Progenitor cell of endocrine pancreas (in vitro differentiated cells): ENCODE measurements at places on chromosomes 1 and 21. TPM values are rescaled to one million over a fixed set of nuclear protein-coding genes. Genes with fewer than 3 reads are reported as not detected.

DNA sequence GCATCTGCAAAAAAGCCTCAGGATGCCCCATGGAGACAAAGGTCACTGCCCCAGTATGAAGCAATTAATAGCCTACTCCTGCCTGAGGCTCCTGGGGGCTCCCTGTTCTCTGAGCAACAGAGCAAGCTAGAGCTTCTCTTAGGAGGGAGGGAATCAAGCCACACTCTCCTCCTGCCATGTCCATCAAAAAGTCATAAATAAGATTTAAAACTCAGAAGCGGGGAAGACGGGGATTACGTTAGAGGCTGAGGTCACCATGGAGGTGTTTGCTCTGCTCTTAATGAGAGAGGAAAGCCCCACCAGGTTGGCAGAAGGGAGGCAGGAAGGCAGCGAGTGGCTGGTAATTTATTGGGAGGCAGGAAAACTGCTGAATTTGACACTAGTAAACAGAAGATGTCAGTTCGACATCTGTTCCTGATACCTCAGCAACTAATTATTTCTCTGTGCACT, 98.4 kb upstream of the TNR start:
- H3K27me3 ChIP-seq, result peaks cover 6% of the 10 kb centered on the region
- no peak overlapping the region for H3K4me3 ChIP-seq

- peaks cover 4% of the 10 kb centered on the region for H3K4me1 ChIP-seq
- no peak overlapping the region for H3K27ac ChIP-seq
- DNase-seq, result no peak
- H3K27me3 ChIP-seq, result peaks cover 22% of the 10 kb centered on the region
- no peaks in the 10 kb centered on the region for H3K36me3 ChIP-seq
- no peak overlapping the region for H3K4me3 ChIP-seq
Observed at GRCh38 chr1:241352401-241352800, 4.6 kb downstream of the RGS7 start.

DNA sequence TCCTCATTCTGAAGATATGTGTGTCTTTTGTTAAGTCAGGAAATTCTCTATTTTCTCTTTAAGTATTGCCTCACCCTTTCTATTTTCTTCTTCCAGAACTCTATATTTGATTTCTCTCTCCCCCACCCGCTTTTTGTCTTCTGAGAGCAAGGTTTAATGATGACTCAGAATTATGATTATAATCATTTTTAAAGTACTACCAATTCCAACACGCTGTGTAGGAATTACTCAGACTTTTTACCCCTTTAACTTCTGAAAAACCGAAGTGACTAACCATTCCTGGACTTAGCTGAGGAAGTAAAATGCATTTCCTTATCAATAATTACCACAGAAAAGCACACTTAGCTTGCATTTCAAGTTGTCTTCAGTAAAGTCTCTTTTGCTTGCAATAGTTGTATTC, 20.8 kb upstream of the SCYL3 start:
- H3K27ac ChIP-seq, result no peak overlapping the region
- no peaks in the 10 kb centered on the region for H3K36me3 ChIP-seq
- no peak overlapping the region for H3K4me3 ChIP-seq
- no peaks in the 10 kb centered on the region for H3K27me3 ChIP-seq
- DNase-seq, result no peak

GRCh38 chr1:55724551-55725325, 509.6 kb upstream of the USP24 start:
- no peaks in the 10 kb centered on the region for H3K36me3 ChIP-seq
- no peak overlapping the region for H3K27ac ChIP-seq
- DNase-seq, result no peak
- no peak overlapping the region for H3K4me3 ChIP-seq
- H3K4me1 ChIP-seq, result no peaks in the 10 kb centered on the region

GRCh38 chr1:62076286-62076685, 118.4 kb upstream of the L1TD1 start:
- peaks cover 10% of the 10 kb centered on the region for H3K36me3 ChIP-seq
- no peaks in the 10 kb centered on the region for H3K4me1 ChIP-seq
- DNase-seq, result no peak
- H3K4me3 ChIP-seq, result no peak overlapping the region

DNA sequence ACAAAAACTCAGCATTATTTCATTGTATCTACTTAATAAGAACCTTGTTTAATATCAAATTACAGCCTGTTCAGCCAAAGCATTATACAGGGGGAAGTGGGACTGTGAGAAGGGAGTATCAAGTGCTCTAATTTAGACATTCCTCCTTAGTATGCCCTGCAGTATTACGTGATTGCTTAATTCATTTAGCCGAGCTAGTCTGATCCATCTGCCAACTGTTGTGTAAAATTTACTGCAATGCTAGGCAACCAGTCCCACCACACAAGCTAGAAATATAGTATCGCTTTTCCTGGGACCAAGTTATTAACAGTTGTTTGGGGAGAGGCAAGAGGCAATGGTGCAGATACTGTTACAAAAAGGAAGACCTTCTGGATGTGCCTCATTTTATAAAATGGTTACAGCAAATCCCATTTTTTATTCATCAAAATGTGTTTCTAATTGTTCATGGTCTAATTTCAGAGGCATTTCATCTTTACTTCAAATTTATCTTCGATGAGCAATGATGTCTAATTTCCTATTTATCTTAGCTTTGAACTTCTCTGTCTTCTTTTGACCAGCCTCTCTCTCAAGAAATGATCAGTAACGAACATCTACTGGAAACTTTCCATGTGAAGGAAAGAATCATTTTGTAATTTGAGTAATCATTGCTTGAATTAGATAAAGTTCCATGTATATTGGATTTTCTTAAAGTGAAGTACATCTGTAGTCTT, 283.3 kb downstream of the DUSP10 start:
- H3K4me3 ChIP-seq, result no peak overlapping the region
- H3K4me1 ChIP-seq, result no peaks in the 10 kb centered on the region
- peaks cover 7% of the 10 kb centered on the region for H3K27me3 ChIP-seq
- H3K27ac ChIP-seq, result no peak overlapping the region

DNA sequence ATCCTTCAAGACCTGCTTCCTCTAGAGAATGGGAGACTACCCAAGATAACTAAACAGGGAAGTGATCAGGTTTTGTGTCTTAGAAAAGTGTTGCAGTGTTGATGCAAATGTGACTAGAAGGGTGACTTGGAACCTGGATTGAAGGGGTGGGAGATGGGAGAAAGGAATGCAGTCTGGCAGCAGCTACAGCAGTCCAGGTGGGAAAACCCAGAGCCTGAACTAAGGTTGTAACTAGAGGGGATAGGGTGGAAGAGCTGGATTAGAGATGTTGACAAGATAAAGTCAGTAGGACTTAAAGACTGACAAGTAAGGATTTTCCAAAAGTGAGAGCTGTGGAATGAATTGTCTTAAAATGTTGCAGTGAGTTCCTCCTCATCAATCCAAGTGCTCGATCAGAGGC, 7.1 kb upstream of the SHISA4 start:
- H3K27me3 ChIP-seq, result peaks cover 9% of the 10 kb centered on the region
- H3K27ac ChIP-seq, result no peak overlapping the region
- peaks cover 4% of the 10 kb centered on the region for H3K4me1 ChIP-seq
- DNase-seq, result no peak

- no peaks in the 10 kb centered on the region for H3K36me3 ChIP-seq
- peaks cover 3% of the 10 kb centered on the region for H3K4me1 ChIP-seq
- H3K27me3 ChIP-seq, result no peaks in the 10 kb centered on the region
- no peak overlapping the region for H3K27ac ChIP-seq
Observed at GRCh38 chr1:192786576-192786975, 22.3 kb upstream of the RGS2 start.

DNA sequence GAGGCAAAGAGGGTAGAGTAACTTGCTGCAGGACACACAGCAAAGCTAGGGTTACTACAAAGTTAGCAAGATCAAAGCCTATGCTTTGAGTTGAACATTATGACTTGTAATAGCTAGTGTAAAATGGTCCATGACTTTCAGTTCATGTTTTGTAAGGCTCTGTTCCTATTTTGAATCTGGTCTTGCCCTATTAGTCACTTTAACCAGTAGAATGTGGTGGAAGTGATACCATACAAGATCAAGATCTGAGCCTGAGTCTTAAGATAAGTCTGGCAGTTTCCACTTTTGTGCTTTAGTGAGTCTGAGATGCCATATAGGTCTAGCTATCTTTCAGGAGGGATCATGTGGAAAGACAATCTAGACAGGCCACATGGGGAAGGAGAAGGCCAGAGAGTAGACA, 282.1 kb upstream of the BRINP3 start:
- H3K36me3 ChIP-seq, result no peaks in the 10 kb centered on the region
- H3K27ac ChIP-seq, result no peak overlapping the region
- no peak overlapping the region for H3K4me3 ChIP-seq
- no peak for DNase-seq
- no peaks in the 10 kb centered on the region for H3K27me3 ChIP-seq

DNA sequence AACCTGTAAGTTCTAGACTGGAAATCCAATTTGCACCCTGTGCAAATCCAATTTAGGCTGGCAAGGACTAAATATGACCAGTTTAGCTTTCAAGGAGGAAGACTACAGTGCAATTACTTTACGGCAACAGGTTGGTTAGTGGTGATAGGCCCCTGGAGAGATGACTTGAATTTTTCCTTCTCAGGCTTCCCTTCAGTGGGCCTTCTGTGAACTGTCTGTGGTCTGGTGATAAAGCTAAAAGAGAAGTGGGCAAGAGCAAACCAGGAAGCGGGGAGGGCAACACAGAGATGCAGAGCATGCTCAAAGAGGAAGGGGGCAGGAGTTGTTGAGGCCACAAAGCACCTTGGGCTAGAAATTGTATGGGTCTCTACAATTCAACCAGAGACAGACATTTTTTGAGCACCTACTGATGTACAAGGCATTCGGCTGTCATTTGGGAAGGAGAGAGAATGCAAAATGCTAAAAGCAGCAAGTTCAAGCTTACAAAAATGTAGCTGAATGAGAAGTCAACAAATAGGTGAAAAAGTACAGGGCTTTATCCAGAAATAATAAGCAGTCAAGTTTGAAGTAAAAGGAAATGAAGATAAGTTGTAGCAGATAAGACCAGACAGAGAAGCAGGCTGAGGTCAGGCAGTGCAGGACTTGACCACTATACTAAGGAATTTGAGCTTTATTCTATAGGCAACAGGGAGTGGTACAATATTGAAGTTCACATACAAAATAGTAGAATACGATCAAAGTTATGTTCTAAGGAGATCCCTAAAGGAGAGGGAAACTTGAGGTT, 23.9 kb downstream of the INPP5B start:
- no peak for DNase-seq
- peaks cover 7% of the 10 kb centered on the region for H3K4me1 ChIP-seq
- no peak overlapping the region for H3K4me3 ChIP-seq
- peaks cover 4% of the 10 kb centered on the region for H3K36me3 ChIP-seq
- H3K27me3 ChIP-seq, result no peaks in the 10 kb centered on the region

GRCh38 chr1:156963621-156964020, 43.2 kb downstream of the LRRC71 start:
- H3K27me3 ChIP-seq, result no peaks in the 10 kb centered on the region
- H3K4me1 ChIP-seq, result peaks cover 5% of the 10 kb centered on the region
- DNase-seq, result no peak
- H3K4me3 ChIP-seq, result no peak overlapping the region

- DNase-seq, result no peak
- H3K4me3 ChIP-seq, result no peak overlapping the region
- H3K36me3 ChIP-seq, result no peaks in the 10 kb centered on the region
- peaks cover 3% of the 10 kb centered on the region for H3K27me3 ChIP-seq
Observed at GRCh38 chr1:220680085-220680687, 10.0 kb upstream of the C1orf115 start.

DNA sequence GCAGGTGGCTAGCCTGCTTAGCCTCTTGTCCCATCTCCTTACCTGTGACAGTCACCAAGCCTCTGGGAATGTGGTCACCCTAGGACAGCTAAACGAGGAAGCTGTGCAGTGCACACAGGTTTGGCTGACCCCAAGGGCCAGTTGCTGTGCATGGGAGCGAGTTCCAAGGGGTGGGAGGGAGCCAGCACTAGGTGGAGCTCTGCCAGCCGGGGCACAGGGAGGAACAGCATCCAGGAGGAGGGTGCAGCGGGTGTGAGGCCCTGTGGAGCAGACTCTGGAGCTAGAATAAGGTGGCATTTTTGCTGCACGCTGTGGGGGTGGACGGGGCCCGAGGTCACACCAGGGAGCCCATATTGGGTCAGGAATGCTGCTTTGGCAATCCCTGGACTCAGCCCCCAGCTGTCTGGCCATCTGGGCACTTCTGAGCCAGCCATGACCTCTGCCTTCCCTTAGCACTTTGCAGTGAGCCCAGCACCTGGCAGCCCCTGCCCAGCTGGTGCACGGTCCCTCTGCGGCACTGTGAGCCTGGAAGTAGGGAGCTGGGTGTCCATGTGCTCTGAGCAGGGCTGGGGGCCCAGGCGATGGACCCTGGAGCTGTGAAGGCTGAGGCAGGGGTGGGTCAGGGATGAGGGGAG, 8.7 kb downstream of the PDXK start:
- H3K27me3 ChIP-seq, result no peaks in the 10 kb centered on the region

DNA sequence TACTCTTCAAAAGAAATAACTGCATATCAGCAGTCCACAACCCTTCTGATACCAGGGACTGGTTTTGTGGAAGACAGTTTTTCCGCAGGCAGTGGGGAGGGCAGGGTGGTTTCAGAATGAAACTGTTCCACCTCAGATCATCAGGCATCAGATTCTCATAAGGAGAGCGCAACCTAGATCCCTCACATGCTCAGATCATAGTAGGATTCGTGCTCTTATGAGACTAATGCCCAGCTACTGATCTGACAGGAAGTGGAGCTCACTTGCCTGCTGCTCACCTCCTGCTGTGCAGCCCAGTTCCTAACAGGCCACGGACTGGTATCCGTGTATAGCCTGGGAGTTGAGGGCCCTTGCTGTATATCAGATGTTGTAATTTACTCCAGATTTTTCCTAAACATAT, 11.5 kb downstream of the RO60 start:
- DNase-seq, result no peak
- H3K36me3 ChIP-seq, result peaks cover 7% of the 10 kb centered on the region
- H3K27ac ChIP-seq, result no peak overlapping the region
- H3K4me1 ChIP-seq, result no peaks in the 10 kb centered on the region

DNA sequence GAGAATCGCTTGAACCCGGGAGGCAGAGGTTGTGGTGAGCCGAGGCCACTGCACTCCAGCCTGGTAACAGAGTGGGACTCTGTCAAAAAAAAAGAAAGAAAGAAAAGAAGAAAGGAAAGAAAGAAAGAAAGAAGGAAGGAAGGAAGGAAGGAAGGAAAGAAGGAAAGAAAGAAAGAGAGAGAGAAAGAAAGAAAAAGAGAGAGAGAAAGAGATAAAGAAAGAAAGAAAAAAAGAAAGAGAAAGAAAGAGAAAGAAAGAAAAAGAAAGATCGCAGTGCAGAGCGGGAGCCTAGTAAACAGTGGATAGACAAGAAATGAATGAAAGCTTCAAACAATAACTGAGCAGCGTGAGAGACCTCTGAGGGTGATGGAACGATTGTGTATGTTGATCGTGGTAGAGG, 20.6 kb upstream of the GRHL3 start:
- DNase-seq, result no peak
- H3K36me3 ChIP-seq, result no peaks in the 10 kb centered on the region
- H3K4me3 ChIP-seq, result no peak overlapping the region
- no peaks in the 10 kb centered on the region for H3K27me3 ChIP-seq
- no peak overlapping the region for H3K27ac ChIP-seq

- no peak for DNase-seq
- H3K4me1 ChIP-seq, result peaks cover 7% of the 10 kb centered on the region
- H3K27ac ChIP-seq, result no peak overlapping the region
- H3K36me3 ChIP-seq, result no peaks in the 10 kb centered on the region
- no peak overlapping the region for H3K4me3 ChIP-seq
Observed at GRCh38 chr1:235874261-235874660, 7.6 kb upstream of the LYST start.

The APCS gene
- not detected in 2 replicates for total RNA-seq

The KRTAP19-3 gene
- not detected in 2 replicates for total RNA-seq

The TMCO4 gene
- 16.4 and 18.6 TPM in 2 replicates for total RNA-seq

The EDARADD gene
- total RNA-seq, result 12.3 and 13.5 TPM in 2 replicates

The TRIM17 gene
- total RNA-seq, result 20.5 and 20.8 TPM in 2 replicates
